Epithelial cell of alveolus of lung (primary cell): ENCODE measurements at places on chromosomes 7 and 10. TPM values are rescaled to one million over a fixed set of nuclear protein-coding genes. Genes with fewer than 3 reads are reported as not detected.

The SH2D4B gene
- total RNA-seq = 0.13 TPM in 1 of 2 replicates, not detected in the other

The HOXA2 gene
- total RNA-seq = 2.8 and 3.3 TPM in 2 replicates

The DGKI gene
- 0.40 and 3.9 TPM in 2 replicates for total RNA-seq

The LAMB4 gene
- 0.40 TPM in 1 of 2 replicates, not detected in the other for total RNA-seq

The TAS2R16 gene
- not detected in 2 replicates for total RNA-seq

The TCERG1L gene
- 0.13 TPM in 1 of 2 replicates, not detected in the other for total RNA-seq

The TYW1B gene
- 1.4 and 2.7 TPM in 2 replicates for total RNA-seq

The NPY4R gene
- 0.13 TPM in 1 of 2 replicates, not detected in the other for total RNA-seq

The HOXA10 gene
- total RNA-seq = not detected in 2 replicates

The PAPOLB gene
- not detected in 2 replicates for total RNA-seq

The TRPV6 gene
- 0.39 TPM in 1 of 2 replicates, not detected in the other for total RNA-seq

The IKZF1 gene
- total RNA-seq = not detected in 2 replicates

The OTUD1 gene
- total RNA-seq = 4.0 and 20.2 TPM in 2 replicates

The TEX36 gene
- total RNA-seq = not detected in 2 replicates

The VGF gene
- total RNA-seq = 0.40 and 0.91 TPM in 2 replicates

The ERVW-1 gene
- 0.16 TPM in 1 of 2 replicates, not detected in the other for total RNA-seq

The TLL2 gene
- total RNA-seq = 0.26 TPM in 1 of 2 replicates, not detected in the other

The EXOC6 gene
- 2.7 and 11.5 TPM in 2 replicates for total RNA-seq
